Activated CD4-positive, alpha-beta T cell treated with anti-CD3 and anti-CD28 coated beads, Interleukin-2, amount 50 U/mL, for 4 hours (primary cell): ENCODE measurements at places on chromosomes 2 and 18.

DNA sequence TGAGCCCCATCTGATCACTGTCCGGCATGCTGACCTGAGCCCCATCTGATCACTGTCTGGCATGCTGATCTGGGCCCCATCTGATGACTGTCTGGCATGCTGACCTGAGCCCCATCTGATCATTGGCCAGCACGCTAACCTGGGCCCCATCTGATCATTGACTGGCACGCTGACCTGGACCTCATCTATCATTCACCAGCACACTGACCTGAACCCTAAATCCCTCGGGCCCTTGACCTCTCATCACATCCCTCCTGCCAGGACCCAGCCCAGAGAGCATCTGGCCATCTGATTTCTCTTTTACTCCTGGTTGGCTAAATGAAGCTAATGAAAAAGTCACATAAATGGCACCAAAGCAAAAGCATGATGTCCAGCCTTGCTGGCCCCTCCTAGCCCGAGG, 207.1 kb downstream of the NDUFA10 start:
- DNase-seq = no peak

GRCh38 chr2:200591308-200591707, 5.5 kb downstream of the AOX1 start:
- no peak for DNase-seq

- DNase-seq = no peak
Observed at GRCh38 chr18:74310411-74310810, 5.2 kb upstream of the C18orf63 start.

GRCh38 chr2:203656522-203657287, 49.7 kb upstream of the CD28 start:
- DNase-seq = no peak

GRCh38 chr2:5367321-5367720, 324.9 kb upstream of the SOX11 start:
- no peak for DNase-seq

- no peak for DNase-seq
Observed at GRCh38 chr2:105885456-105885855, 140.7 kb downstream of the NCK2 start.

DNA sequence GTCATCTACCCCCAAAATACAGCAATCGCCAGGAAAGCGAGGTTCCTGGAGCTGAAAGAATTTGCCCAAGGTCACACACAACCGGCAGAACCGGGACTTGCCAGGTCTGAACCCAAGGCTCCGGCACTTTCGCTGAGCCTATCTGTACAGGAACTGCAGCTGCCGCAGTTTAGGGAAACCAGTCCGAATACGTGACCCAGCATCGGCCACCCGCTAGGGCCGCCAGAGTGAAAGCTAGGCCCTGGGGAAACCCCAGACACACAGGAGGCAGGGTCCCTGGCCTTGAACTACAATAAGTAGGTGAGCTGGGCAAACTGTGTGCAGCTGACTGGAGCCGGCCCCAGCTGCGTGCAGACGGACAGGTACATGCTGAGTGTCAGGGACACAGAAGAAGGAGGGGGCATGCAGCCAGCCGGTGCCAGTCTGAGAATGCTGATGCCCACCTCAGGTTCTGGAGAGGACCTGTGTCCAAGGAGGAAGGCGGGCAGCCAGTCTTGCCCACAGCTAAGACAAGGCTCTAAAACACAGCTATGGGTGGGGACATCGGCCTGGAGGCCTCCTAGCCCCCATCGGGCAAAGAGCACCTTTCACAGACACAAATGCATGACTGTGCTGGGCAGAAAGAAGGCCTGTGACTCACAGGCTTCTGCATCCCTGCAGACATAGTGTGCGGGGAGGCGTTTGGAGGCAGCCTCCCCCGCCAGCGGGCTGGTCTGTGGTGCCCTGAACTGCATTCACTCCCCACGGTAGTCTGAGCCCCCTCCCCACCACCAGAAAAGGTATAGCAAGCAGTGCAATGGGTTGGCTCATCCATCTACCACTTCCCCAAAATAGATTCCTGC, 107.4 kb upstream of the ID2 start:
- no peak for DNase-seq

DNA sequence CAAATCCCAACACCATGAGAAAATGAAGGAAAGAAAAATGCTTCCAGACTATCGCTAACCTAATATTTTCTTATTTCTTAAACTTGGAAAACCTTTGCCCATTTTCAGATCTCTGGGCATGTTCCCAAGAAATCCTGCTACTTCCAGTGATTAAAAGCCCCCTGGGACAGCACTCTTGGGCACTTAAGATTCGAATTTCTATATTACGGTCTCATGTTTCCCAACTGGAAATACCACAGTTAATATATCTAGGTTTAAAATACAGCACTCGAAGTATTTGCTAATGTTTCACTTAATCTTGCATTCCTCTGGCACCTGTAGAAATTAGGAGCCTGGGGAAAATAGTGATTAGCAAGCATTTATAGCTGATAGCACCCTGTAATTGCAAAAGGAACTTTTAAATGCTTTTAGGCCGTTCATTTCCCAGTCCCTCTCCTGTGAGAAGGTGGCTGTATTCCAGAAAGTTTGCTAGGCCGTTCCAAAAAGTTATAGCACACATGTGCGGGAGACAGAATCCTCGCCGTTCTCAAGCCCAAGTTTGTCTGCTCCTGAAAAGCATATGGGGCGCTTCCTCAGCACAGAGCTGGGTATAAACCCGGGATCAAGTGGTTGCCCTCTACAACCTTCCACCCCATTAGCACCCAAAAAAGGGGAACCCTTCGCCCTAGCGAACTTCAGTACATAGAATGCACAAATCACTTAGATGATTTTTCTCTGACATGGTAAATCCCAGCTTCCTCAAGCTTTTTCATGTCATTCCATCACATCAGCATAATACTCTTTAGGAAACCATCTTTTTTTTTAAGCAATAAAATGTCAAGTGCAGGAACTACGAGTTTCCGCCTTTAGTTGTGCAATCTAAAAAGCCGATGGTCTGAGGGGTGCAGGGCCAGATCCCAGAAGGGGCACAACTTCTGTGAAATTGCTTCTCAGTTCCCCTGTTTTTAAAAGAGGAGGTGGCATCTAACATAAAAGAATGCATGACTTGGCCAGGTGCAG, 60.6 kb downstream of the DIPK1C start:
- no peak for DNase-seq

GRCh38 chr2:179812501-179812900, 48.9 kb downstream of the ZNF385B start:
- DNase-seq = no peak

DNA sequence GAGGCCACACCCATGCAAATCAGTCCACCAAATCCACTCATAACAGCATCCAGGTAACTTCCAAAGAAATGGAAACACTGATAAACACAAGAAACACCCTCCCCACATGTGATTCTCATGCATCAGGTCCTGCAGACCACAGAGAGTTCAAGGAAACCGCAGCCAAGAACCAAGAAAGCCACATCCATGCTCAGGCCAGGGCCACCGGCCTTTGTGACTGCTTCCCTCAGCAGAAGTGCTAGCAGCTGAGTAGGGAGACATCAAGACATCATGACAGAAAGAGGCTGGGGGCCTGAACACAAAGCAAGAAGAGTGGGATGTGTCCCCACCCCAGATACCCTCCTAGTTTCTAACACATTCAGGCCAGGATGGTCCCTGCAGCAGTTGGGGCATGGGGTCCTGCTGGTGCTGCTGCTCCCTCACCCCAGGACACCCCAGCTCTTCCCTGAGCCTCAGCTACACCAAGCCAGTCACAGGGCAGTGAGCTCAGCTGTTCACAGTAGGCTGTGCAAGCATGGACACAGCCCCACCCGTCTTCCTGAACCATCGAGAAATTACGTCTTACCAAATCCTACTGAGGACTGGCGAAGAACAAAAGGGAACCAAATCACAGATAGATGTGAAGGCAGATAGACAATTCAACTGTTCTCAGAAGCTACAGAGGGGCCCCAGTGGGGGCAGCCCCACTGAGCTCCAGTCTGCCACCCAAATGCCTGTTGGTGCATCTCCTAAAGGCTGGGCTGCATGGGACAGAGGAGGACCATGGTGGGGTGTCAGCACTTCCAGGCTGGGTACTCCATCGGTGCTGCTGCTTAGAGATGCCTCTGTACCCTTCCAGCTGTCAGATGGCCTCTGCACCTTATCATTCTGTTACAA, 60.9 kb downstream of the HDAC4 start:
- DNase-seq = no peak

- DNase-seq = no peak
Observed at GRCh38 chr2:221807706-221808105, 235.6 kb upstream of the EPHA4 start.

GRCh38 chr2:42360493-42360889, 526 bp downstream of the COX7A2L start:
- no peak for DNase-seq

DNA sequence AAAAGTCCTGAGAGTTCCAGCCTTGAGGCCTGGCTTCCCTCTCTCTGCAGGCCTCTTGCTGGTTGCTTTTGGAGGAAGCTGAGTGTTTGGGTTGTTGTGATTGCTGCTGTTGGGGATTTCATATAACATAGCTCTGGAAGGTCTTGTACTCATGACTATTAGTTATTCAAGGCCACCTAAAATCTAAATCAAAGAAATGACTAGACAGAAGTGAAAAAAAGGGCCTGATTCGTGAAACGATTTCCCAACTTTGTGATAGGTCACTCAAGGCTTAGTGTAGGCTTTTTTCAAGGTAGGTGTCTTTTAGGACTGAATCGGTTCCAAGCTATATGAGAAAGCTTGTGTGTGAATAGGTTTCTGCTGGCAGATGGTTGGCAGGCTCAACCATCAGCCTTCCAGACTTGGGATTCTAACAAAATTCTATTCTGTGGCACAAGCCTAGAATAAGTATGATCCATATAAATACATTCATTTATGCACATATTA, 164.4 kb downstream of the FMNL2 start:
- no peak for DNase-seq

DNA sequence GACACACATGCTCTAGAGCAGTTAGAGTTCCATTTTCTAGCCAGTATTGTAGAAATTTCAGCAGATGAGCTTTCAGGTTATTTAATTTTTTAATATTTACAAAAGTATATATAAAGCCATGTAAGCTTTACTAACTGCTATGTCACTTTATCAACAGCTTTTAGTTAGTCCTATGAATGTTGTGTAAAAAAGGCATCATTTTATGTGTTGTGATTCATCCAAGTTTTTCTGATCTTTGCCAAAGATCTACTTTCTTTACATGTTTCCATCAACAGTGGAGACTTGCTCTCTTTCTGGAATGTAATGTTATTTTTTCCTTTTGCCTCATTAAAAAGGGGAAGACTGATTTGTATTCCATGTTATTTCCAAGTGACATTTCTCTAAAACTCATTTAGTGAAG, 125.2 kb upstream of the TFPI start:
- no peak for DNase-seq

- DNase-seq = no peak
Observed at GRCh38 chr2:70002241-70002899, 40.9 kb upstream of the ASPRV1 start.

DNA sequence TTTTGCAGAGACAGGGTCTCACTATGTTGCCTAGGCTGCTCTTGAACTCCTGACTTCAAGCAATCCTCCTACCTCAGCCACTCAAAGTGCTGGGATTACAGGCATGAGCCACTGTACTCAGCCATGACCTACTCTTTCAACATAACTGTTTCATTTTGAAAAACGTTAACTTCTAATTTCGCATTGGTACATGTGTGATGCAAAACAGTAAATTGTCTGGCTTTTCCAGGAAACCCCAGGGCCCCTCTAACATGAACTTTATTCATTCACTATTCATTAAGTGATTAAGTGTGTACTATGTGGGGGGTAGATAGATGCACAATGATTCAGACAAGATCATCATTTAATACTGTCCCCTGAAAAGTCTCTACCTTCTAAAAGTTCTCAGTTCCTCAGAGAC, 364.9 kb downstream of the SS18 start:
- DNase-seq = no peak

- DNase-seq = no peak
Observed at GRCh38 chr2:44246436-44246835, 28.8 kb upstream of the SLC3A1 start.

- DNase-seq = no peak
Observed at GRCh38 chr18:9700261-9700796, 7.8 kb upstream of the RAB31 start.

GRCh38 chr2:206202446-206202845, 42.8 kb downstream of the EEF1B2 start:
- DNase-seq = no peak

GRCh38 chr2:227765788-227766372, 20.2 kb downstream of the SCYGR8 start:
- DNase-seq = no peak

- no peak for DNase-seq
Observed at GRCh38 chr18:48129621-48130082, 199.2 kb upstream of the SMAD2 start.

DNA sequence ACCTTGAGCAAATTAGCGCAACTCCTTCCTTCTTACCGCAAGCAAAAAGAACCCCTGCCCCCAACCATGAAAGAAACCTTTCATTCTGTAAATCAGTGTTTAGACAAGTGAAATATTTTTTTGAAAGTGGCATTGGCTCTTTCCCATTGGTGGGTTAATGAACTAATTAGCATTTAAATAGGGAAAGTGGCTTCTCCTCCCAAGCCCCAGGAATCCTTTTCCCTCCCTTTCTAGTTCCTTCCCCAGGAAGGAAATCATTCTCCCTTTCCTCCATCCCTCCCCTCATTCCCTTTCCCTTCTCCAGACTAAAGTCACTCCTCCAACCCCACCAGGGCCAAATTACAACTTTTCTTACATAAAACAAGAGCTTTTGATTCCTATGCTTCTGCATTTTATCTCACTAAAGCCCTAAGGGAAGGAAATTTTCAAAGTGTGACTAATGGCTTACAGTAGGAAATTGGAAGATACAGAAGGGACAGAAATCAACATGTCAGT, 22.9 kb upstream of the TYMS start:
- DNase-seq = no peak

GRCh38 chr2:3297523-3297922, 80.1 kb downstream of the EIPR1 start:
- DNase-seq = no peak

DNA sequence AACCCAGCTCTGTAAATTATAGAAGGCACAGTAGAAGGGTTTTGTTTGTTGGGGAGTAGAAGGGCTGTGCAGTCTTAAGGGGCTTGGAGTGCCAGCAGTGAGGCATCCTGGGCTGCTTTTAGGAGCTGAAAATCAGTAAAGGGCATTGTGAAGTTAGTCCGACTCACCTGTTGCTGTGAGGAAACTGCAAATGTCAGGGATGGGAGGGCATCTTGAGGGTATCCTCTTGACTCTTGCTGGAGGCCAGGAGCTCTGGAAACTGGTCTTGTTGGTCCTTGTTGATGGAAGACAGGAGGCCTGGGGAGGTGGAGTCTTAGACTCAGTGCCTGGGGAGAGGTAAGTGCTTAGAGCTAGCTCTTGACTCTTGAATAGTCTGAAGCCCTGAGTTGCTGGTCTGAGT, 14.1 kb downstream of the CEP192 start:
- no peak for DNase-seq

DNA sequence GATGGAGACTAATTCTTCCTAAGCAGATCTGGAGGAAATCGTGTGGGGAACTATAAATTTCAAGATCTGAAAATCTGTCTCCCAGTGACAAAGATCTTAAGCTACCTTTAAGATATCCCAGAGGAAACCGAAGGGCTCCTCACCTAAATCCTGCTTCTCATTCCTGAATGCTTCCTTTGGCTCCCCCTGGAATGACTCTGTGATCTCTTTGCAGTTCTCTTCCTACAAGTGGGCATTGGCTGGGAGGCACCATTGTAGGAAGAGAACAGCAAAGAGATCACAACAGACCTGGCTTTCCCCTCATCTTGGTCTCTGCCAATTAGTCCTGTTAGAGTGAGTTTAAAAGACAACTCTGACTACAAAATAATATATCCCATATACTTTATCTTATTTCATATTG, 70.0 kb upstream of the KCNH7 start:
- no peak for DNase-seq
